GDM1 (cell line): ENCODE measurements at places on chromosomes 5 and 9.

- DNase-seq = no peak
Measured at GRCh38 chr9:112341730-112342129, 8.3 kb upstream of the PTBP3 start.

- peak; percentile 82 for DNase-seq
Measured at GRCh38 chr5:177592010-177592834, at the start of gene TMED9. TMED9 (plus strand) TSS chr5:177592203; CDS start chr5:177592215, 12 bp downstream.

GRCh38 chr9:136624184-136624951 is 38.3 kb upstream of the EGFL7 start:
- no peak for DNase-seq

- DNase-seq = no peak
Measured at GRCh38 chr5:173474881-173475287, 141.6 kb downstream of the BOD1 start.

- DNase-seq = no peak
Measured at GRCh38 chr5:138138949-138139780, at the start of gene NME5. NME5 (minus strand) TSS chr5:138139428; CDS start chr5:138138780, 648 bp downstream.

DNA sequence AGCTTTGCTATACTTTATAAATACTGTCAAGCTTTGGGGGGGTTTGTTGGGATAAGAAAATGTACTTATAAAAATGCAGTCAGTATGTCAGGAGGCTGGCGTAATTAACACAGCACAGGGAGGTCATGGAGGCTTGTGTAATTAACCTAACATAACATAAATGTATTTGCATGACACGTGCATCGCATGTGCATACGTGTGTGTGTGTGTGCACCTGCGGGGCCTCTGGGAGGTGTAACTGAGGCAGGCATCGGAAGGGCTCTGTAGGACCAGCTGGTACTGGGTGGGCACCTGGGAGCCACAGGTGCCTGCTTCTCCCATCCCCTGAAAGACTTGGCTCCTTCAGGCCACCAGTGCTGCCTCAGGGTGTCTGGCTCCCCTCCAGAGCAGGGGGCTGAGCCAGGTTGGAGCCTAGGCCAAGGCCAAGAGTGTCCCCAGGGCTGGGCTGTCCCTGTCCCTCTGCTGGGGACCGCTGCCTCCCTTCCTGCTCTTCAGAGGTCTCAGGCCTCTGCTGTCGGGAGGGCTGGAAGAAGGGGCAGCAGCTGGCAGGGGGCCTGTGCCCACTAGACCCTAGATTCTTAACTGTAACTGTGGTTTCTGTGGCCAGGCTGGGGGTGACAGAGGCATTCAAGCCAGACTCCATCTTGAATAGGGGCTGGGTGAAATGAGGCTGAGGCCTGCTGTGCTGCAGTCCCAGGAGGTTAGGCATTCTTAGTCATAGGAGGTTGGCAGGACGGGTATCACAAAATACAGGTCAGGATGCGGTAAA is 9.0 kb downstream of the FCN2 start:
- no peak for DNase-seq

GRCh38 chr5:107805166-107805565 is 134.4 kb upstream of the EFNA5 start:
- no peak for DNase-seq

DNA sequence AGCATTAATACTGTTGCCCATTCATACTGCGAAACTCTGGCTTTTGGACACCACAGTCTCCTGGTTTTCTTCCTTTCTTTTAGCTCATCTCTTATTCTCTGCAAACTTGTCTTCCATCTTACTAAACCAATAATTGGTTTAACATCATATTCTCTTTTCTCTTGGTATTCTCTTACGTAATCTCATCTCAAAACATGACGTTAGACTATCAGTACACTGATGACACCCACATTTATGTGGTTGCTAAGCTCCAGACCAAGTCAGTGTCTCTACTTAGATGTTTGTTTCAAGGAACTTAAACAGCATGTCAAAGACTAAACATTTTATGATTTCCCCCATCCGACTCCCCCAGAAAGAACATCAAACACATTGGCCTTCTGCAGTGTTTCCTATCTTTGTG is 2.1 kb downstream of the PRRC1 start:
- no peak for DNase-seq

DNA sequence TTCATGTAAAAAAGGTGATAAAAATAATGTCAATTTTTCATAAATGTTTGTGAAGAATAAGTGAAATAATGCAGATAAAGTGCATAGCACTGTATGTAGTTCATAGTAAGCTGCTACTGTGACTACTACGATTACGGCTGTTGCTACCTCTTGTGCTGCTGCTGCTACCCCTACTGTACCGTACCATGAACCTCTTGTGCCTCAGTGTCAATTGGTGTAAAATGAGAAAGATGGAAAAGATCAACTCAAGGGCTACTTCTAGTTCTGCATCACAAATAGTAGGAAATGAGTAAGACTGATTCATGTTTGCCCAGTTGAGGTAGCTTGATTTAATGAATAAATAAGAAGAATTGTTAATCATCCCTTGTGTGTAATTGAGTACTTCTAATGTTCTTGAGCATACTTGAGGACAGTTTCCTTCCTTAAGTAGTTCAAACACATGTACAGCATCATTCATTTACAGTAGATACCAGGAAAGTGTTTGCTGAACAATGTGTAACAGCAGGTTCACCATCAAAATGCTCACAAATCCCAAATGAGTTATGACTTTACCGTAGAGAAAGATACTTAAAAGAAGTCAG is 200.0 kb upstream of the ATP10B start:
- no peak for DNase-seq

GRCh38 chr5:124740991-124741583 is 5.4 kb downstream of the ZNF608 start:
- no peak for DNase-seq

DNA sequence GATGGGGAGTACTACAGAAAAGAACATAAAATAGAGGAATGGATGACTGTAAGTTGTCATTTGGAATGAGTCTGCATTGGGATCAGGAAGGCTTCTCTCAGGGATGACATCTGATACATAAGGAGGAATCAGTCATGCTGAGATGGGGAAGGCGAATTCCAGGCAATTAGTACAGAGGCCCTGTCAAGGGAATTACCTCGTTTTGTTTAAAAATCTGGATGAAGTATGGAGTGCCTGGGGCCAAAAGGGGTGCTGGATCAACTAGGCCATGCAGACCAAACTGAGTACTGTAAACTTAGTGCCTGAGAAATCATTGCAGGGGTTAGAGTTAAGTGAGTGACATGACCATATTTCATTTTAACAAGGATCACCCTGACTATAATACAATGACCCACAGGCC is 30.5 kb downstream of the JAKMIP2 start:
- DNase-seq = no peak

GRCh38 chr5:78603636-78604175 is 44.9 kb downstream of the LHFPL2 start:
- no peak for DNase-seq

GRCh38 chr9:115969096-115969495 is 184.5 kb upstream of the PAPPA start:
- no peak for DNase-seq

GRCh38 chr9:10605388-10605787 is 7.4 kb downstream of the PTPRD start:
- no peak for DNase-seq

DNA sequence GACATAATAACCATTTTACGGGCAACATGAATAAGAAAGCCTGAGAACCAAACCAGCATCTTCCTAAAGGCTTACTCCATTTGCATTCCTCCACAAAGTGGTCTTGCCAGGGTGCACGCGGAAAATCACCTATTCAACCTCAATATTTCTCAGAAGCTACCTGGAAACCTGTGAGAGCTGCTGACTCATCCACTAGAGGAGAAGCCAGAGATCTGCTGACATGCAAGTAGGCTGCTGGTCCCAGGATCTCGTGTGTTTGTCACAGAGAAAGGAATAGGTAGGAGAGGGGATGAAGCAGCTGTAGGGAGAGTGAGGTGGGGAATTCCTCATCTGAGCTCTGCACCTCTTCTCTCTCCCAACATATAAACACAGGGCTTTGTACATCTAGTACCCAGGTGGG is 138.1 kb downstream of the ADAMTS12 start:
- DNase-seq = no peak

DNA sequence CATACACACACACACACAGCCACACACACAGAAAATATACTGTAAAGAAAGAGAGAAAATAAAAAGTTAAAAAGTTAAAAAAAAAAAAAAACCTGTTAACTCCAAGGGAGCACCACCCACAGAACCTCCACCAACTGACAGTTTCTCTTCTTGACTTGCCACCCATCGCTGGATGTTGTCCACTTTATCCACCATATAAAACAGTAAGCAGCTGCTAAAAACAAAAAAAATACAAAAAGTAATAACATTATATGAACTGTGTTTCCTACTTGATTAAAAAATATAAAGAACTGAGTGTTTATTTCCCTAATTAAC is 1.2 kb downstream of the PURA start:
- DNase-seq = no peak

GRCh38 chr5:17396247-17396646 is 101.8 kb upstream of the TAF11L2 start:
- DNase-seq = no peak

GRCh38 chr9:86604741-86605140 is 250.5 kb upstream of the TUT7 start:
- DNase-seq = no peak

DNA sequence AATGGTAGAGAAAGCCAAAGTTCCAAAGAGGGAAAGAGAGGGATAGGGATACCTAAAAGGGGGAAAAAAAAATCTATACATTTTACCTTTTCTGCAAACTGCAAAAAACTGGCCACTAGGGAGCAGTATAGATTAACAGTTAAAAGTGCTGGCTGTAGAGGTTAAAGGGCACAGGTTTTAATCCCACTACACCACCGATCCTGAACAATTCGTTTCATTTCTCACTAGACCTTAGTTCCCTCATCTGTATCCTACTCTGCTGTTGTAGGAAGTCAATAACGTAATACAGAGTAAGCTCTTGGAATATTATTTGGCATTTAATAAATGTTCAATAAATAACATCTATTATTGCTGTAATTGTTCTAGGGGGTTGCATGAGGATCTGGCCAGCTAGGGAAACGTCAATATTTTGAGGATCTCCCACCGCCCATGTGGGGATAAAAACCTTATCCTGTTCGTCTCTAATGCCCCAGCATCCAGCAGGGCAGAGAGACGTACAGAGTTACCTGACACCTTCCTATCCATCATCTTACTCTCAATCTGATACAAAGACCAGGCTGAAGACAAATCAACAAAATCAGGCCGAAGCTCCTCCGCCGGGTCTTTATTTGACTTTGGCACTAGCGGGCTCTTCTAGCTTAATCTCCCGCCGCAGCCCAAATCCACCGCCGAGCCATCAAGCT is 757 bp downstream of the CDC26 start:
- DNase-seq = peak; percentile 11

GRCh38 chr9:125755340-125755739 is 8.2 kb downstream of the PBX3 start:
- no peak for DNase-seq

GRCh38 chr5:38426490-38426889 is 130.0 kb downstream of the LIFR start:
- no peak for DNase-seq

GRCh38 chr9:98851730-98852459 is 44.4 kb downstream of the GALNT12 start:
- DNase-seq = no peak

DNA sequence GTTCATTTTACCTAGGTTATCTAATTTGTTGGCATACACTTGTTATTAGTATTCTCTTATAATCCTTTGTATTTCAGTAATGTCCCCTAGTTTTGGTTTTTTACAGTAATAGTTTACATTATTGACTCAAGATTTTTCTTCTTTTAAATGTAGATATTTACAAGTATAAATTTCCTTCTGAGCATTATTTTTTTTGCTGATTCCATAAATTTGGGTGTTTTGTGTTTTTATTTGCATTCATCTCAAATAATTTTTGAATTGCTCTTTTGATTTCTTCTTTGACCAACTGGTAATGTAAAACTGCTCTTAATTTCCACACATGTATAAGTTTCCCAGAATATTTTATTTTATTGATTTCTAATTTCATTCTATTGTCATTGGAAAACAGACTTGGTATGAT is 68.1 kb downstream of the ESM1 start:
- no peak for DNase-seq

GRCh38 chr5:180820788-180821321 is 18.2 kb upstream of the MGAT1 start:
- no peak for DNase-seq

- no peak for DNase-seq
Measured at GRCh38 chr5:18601185-18601584, 966.9 kb downstream of the TAF11L14 start.

GRCh38 chr9:134637696-134638501 is 3.7 kb upstream of the COL5A1 start:
- no peak for DNase-seq

GRCh38 chr5:168813184-168813968 is 234.2 kb upstream of the PANK3 start:
- no peak for DNase-seq

GRCh38 chr5:111572561-111572960 is 60.2 kb upstream of the STARD4 start:
- no peak for DNase-seq

DNA sequence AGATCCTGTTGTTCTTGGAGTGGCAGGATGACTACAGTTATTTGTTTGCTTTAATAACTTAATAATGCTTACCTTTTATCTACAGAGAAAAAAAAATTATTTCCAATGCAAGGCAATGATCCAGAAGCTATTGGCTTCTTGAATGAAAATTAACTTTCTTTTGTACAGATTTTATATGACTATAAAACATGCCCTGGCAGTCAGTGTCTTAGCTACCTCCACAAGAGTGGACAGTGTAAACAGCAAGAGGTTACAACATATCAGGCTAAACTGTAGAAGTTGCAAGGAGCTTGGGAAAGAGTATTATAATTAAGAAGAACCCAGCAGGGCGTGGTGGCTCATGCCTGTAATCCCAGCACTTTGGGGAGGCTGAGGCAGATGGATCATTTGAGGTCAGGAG is 49.1 kb downstream of the BNC2 start:
- DNase-seq = no peak

DNA sequence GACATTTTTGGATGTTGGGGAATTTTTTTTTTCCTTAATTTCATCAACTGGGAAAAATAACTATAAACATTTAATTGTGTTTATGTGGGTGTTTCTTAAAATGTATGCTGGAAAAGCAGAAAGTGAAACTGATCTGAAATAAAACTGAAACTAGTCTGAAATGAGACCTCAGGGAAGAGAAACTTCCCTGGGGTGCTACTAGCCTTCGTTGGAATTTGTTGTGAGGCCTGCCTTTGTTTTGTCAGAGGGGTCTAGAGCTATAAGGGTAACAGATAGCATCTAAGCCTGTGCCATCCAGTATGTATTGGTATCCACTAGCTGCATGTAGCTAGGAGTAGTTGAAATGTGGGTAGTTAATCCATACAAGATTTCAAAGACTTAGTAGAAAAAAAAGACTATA is 10.4 kb downstream of the ZNF618 start:
- DNase-seq = no peak
